ENCODE measurements at places on chromosomes 1 and 21.
A peak's percentile ranks its signal among the peaks of the same experiment; 100 is the strongest.

DNA sequence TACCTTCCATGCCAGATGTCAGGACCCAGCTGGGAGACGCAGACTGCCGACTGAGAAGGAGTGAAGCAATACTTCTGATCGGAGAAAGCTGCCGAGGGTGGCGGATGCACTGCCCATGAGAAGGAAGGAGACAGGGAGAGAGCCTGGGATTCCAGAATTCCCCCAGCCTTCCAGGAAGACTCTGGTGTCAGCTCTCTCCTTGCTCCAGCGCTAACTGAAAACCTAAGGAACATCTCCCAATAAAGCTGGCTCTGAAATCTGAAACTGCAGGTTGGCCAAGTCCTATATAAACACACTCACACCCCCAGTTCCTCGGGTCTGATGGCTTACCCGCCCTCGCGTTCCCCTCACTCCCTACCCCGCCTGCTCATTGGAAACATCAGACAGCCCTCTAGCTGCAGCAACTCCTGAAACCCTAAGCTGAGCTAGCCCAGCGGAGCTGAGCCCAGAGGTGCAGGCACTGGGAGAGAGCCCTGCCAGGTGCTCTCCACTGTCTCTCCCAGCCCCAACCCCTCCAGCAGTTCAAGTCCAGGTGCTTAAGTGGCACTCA is 52.3 kb downstream of the PLEKHA6 start:
- peak; percentile 20 for DNase-seq

- DNase-seq, result no peak
Measured at GRCh38 chr1:38777464-38777957, 82.1 kb downstream of the RRAGC start.

DNA sequence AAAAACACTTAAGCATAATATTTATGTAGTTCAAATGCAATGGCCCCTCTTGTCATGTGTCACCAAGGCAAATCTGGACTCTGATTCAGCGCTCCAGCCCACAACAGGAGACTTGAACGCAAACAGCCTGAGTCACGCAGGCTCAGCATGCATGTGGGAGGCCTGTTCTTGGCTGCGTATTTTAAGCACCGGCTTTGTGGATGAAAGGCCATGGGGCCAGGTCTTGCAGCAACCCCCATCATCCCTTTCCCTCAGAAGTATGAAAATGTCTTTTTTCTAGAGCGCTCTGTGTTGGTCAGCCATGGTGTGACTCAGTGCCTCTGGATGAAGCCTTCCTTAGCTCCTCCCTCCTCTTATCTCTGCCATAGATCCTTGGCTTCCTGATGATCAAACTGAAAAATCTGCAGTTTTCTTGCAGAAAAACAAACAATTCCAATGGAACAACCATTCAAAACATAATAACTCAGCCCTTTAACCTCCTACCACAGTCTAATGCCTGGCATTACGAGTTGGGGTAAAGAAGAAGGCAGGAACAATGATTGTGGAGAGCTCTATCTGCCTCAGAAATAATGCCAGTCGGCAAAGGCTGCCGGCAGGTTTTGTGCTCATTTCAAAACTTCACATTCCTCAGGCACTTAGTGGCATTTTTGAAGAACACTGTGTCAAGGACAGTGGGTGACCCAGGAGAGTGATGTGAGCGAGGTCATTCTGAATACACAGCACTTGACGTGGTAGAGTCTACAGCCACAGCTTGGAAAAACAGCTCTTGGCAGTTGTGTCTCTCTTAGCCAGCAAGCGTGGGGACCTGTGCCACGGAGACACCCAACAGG is 167.5 kb downstream of the CLIC6 start:
- DNase-seq, result no peak

DNA sequence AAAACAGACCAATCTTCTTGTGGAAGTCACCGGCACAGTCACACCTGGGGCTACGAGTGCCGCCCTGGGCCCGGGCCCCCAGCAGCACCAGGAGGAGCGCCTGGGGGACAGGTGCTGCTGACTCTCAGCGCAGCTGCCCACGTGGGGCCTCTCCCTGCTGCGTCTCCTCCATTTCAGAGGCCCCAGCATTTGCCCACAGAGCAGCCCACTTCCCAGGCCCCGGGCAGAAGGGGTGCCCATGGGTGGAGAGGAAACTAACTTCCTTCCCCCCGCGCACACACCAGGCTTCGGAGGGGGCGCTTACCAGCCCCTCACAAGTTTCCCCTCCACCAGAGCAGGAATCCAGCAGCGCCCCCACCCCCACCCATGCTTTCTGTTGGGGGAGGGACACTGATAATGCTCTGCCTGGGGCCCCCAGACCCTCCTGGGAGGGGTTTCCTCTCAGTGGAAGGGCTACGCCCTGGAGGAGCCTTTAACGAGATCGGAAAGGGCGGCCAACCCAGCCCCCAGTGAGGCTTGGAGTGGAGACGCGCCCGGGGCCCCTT is 440 bp downstream of the TNFRSF25 start:
- DNase-seq, result peak; percentile 56

DNA sequence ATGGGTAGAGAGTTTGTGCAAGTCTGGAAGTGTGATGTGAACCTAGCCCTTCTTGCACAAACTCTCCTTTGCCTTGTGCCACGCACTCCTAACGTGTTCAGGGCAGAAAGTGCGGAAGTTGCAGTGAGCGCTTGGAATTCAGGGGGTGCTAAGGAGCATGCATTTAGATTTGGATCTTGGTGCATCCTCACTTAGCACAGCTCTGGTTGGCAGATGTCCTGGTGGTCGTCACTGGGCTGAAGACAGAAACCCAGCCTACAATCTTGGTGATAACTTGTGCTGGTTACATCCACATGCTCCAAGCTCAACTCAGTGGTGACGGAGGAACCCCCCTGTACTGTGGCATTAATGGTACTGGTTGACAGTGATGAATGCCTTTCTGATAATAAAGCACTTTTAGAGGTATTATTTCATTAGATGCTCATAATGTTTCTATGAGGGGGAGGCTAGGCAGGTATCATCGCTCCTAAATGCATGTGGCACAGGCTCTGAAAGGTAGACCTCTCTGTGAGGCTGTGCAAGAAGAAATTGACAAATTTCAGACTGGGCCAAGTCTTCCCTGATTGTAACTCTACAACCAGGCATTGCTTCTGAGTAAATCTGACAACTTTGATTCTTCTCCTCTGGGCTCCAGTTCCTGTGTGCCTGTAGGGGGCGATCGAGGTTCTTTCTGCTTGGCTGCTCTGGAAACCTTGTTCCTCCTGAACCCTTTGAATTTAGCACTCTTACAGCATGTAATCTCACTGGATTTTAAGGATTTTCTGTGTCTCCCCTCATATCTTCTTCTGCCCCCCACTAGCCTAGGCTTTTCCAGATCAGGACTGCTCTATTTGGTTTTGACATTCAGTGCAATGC is 40.6 kb downstream of the MAPKAPK2 start:
- DNase-seq, result peak; percentile 69

DNA sequence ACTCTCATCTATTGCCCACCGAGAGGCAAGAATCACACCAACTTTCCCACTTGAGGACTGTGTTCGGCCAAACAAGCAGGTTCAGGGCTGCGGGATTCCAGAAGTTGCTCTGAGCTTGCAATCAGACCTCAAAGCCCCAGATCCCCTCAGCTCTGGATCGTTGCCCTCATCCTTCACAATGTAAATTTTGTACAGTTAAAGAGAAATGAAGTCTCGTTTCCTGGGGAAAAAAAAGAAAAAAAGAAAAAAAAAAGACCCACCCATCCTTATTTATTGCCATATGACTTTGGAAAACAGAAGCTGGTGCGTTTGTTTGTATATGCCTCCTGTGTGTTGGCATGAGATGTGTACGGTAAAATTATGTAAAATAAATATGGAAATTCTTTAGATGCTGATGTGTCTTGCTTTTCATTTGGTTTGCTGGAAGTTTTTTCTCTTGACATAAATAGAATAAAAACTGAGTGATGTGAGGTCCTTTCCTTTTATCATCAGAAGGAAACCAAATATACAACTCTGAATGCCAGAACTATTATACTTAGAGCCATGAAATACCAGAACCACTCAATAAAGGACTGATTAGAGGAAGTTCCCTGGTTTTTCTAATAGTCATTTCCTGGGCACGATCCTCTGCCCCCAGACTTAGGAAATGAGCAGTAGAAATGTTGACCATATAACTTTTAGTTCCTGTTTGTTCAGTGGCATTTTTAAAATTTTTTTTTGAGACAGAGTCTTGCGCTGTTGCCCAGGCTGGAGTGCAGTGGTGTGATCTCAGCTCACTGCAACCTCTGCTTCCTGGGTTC is 48.7 kb downstream of the LHX4 start:
- DNase-seq, result no peak

- no peak for DNase-seq
Measured at GRCh38 chr1:5973771-5974170, 18.5 kb downstream of the NPHP4 start.

DNA sequence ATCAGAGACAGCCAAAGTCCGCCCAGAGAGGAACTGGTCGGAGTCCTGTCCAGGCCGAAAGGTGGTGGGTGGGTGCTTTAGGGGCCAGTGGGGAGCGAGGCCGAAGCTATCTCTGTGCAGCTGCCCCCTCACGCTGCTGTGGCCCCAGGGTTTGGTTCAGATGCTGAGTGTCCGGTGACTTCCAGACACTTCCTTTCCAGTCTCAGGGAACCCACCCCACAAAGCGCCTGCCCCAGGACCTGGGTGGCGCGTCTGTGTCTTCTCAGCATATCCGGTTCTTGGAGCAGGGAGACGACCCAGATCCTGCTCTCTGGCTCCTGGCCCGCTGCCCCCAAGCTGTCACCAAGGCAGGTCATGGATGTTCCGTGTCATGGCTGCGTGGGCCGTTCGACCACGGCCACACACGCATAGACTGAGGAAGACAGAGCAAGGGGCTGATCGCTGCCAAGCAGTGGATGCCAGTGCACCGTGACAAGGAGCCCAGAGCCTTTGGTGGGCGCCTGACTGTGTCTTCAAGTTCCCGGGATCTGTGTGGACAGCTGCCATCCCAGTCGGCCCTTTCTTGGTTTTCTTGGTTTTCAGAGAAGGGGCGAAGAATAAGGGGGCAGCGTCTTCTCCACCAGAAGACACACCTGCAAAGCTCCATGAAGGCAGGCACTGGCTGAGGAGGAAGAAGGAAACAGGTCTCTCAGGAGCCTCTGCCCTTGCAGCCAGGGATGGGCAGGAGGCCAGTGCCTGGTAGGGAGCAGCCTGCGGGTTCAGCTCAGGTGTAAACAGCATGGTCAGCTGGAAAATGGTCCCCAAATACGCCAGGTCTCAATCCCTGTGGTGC is 22.9 kb upstream of the COL18A1 start:
- no peak for DNase-seq

DNA sequence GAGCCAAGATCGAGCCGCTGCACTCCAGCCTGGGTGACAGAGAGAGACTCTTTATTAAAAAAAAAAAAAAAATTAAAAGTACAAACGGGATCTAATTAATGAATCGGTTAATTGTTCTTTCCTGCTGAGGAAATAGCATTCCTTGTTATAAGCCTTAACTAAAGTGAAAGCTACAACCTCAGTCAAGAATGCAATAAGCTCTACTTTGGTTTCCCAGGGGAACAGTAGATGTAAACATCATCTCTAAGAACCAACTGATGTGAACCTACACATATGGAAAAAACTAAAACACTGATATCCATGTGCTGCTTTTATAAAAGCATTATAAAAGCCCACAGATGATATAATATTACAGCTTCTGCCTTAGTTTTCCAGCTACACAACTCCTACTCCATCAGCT is 41.9 kb downstream of the LPGAT1 start:
- no peak for DNase-seq

DNA sequence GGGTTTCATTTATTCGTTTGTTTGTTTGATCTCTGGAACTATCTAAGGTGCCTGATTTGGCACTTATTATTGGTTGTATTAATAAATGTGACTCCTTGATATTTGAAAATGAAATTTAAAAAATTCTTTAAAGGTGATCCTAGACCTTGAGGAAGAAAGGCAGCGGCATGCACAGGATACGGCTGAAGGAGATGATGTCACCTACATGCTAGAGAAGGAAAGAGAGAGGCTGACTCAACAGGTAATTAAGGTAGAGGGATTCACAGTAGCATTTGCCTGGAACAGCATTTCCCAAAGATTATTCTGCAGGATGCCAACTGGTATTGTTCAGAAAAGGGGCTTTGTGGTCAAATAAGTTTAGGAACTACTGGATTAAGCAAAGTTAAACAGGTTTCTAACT is 54.4 kb upstream of the WNT2B start:
- no peak for DNase-seq

DNA sequence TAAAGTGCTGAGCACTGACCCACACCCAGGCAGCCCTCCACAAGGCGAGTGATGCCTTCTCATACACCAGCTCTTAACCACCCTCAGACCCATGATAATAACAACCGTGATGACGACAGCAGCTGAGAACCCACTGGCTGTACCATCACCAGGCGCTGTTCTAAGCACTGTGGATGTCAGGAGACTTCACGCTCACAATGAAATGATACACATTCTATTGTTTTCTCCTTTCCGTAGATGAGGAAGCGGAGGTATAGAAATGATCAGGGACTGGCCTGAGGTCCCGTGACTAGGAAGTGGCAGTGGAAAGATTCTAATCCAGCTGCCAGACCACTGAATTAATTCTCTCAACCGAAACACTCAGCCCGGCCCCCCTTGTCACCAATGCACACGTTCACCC is 32.6 kb downstream of the SDC3 start:
- DNase-seq, result no peak

DNA sequence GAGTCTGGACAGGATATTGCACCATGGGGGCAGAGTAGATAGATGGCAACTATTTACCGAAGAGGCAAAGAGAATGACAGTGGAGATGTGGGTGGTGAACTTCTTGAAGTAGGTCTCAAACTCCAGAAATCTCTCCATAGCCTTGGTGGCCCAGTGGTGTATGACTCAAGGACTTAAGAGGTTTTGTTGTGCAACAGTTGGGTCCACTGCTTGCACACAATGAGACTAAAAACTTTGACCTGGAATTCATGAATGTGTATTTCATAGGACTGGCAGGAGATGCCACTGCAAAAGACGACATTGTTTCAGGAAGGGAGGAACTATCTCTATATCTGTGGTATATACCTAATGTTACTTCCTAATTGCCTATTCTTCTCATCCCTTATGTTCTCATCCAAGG is 75.9 kb downstream of the ZSCAN20 start:
- DNase-seq, result no peak

DNA sequence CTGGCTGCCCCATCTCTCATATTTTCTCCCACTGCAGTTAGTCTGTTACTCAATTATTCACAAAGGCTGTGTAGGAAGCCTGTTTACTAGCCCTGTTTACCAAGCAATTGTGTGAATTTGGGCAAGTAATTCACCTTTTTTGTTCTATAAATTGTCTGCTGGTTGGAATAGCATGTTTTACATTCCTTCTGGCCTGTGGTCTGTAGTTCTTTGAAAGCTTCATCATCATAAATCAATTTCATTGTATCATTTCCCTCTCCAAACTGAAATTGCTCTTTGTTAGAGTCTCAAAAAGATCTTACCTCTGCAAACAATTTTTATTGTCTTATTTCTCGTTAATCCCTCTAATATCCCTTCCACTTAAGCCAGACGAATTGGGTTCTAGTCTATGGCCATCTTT is 1059.5 kb upstream of the ADGRL4 start:
- no peak for DNase-seq

- no peak for DNase-seq
Measured at GRCh38 chr1:238475712-238476111, 585.0 kb upstream of the ZP4 start.

- no peak for DNase-seq
Measured at GRCh38 chr21:38824124-38824822, 18.5 kb downstream of the ETS2 start.

All from RPMI8226 (cell line).